ENCODE measurements at places on chromosomes 7 and 10.

- no peak for DNase-seq
Measured at GRCh38 chr10:96269438-96270300, 1.7 kb downstream of the BLNK start.

GRCh38 chr7:26419198-26419597 is 127.5 kb downstream of the SNX10 start:
- DNase-seq = no peak

GRCh38 chr7:47428768-47429472 is 153.0 kb downstream of the TNS3 start:
- no peak for DNase-seq

- DNase-seq = no peak
Measured at GRCh38 chr10:78524342-78524741, 490.7 kb downstream of the RPS24 start.

DNA sequence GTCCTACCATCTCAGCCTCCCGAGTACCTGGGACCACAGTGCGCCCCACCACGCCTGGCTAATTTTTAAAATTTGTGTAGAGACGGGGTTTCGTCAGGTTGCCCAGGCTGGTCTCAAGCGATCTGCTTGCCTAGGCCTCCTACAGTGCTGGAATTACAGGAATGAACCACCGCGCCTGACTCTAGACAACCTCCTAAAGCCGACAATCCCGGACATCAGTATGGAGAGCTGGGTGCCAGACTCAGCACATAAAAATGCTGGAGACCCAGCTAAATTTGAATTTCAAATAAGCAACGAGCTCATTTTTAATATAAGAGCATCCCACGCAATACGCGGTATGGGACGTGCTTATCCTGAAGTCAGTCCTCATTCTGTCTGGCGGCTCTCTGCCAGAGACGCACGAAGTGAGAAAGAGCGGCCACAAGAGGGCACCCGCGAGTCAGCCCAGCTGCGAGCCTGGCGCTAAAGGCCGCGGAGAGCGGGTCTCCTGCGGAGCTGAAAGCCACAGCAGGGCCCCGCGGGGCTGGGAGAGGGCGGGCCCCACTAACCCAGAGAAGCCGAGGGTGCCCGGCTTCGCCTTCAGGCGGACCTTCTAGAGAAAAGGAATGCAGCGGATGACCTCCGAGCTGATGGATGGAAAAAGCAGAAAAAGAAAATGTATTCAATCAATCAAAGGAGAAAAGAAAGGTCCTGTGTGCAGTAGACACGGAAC is 7.0 kb downstream of the CALY start:
- peak; percentile 39 for DNase-seq

Data from NCI-H1105 (cell line).